ENCODE measurements at places on chromosomes 1 and 21. TPM values are rescaled to one million over a fixed set of nuclear protein-coding genes. Genes with fewer than 3 reads are reported as not detected.

The MFAP2 gene
- 0.08 TPM for total RNA-seq

The MRPL37 gene
- 166 TPM for total RNA-seq

DNA sequence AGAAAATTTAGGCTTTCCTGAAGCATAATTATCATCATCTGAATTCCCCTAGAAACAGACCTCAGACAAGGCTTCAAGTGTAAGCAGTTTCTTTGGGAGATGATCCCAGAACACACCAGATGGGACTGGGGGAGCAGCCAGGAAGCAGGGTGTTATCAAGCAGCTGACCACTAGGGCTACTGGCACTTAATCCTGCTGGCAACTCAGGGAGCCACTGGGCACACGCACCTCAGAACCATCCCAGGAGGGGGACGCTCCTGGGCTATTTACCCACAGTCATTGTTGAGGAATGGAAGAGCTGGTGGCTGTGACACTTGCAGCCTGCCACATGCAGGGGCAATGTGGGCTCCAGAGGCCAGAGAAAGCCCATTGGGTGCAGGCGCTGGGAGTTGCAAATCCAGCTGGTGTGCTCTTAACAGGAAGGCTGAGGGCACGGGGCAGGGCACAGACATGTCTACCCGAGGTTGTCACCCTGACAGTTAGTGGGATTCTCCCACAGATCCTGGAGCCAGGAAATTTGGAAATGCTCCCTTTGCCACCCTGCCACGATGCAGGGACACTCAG lies 15.1 kb upstream of the IL22RA1 start:
- peak; percentile 40 for DNase-seq

- DNase-seq = no peak
Observed at GRCh38 chr1:7343882-7344281, 427.2 kb upstream of the VAMP3 start.

GRCh38 chr1:77036560-77036959 lies 169.3 kb downstream of the ST6GALNAC5 start:
- DNase-seq = peak; percentile 37

GRCh38 chr1:243716906-243717305 lies 133.1 kb downstream of the AKT3 start:
- DNase-seq = no peak
